Activated T-cell treated with anti-CD3 and anti-CD28 coated beads, Interleukin-2, amount 50 U/mL, for 72 hours (primary cell): ENCODE measurements at places on chromosomes 3 and 15.

DNA sequence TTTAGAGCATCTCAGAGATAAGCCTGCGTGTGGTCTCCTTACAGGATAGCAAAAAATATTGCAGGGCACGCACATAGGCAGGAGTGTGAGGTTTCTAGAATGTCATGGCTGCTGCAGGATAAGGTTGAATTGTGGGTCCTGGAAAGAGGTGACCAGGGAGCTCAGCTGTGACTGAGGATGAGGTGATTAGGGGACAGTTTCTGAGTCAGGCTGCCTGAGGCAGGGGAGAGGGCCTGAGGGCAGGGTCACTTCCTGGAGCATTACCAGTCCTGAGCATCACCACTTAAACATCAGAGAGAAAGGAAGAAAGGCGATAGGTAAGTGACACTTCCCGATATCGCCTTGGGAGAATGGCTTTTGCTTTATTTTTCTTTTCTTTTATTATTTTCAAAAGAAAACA, 813.8 kb downstream of the TUSC7 start:
- DNase-seq: no peak

- no peak for DNase-seq
Measured at GRCh38 chr3:137171834-137172603, 214.2 kb downstream of the IL20RB start.

GRCh38 chr3:194277104-194277785, 73.9 kb downstream of the CPN2 start:
- no peak for DNase-seq

DNA sequence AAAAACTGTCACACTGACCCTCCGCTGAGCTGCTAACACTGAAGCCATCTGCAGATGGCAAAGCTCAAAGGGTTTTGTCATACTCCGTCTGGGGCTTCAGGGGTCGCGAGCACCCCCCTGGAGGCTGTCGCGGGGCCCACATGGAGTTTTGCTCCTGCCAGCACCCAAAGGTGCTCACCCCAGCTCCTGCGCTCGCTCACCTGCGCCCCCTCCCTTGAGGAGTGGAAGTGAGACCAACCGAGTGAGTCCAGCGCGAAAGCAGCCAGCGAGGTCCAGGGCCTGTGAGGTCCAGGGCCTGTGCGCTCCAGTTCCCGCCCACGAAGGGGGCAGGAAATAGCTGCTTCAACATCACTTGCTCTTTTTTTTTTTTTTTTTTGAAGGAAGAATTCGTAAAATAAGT, 208.5 kb downstream of the ROBO2 start:
- no peak for DNase-seq

GRCh38 chr3:182962166-182962565, 18.2 kb downstream of the DCUN1D1 start:
- DNase-seq: no peak

- DNase-seq: no peak
Measured at GRCh38 chr3:171058058-171058457, 31.5 kb upstream of the SLC2A2 start.

- DNase-seq: no peak
Measured at GRCh38 chr15:97902140-97902780, 58.2 kb upstream of the ARRDC4 start.

DNA sequence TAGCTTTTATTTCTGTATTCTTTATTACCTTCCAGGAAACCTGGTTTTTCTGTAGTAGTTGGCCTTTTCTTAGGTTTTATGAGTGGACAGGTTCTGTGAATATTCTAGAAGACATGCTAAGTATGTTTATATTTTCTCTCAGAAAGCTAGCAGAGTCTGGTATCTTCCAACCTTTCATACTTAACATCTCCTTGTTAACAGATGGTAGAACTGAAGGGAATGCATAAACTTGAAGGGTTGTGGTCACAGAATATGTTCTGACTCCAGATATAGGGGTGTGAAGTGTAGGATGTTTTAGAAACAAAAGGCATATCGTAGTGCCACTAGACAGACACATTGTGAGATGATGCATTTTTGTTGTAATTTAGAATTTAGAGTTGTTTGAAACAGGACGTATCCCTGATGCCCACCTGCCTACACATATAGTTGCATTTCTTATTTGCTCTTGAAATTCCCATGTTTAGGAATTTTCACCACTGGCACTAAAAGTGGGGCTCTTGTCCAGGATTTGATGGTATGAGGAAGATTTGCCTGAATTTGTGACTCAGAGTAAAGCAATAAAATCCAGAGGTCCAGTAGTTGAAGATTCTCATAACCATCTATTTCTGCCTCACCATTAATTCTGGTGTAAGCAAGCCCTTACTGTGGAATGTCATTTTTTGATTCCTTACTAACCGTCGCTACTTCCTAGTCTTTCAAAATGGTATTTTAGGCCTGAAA, 274.5 kb downstream of the FEZF2 start:
- no peak for DNase-seq

GRCh38 chr3:16252988-16253387, 11.8 kb downstream of the DPH3 start:
- no peak for DNase-seq

DNA sequence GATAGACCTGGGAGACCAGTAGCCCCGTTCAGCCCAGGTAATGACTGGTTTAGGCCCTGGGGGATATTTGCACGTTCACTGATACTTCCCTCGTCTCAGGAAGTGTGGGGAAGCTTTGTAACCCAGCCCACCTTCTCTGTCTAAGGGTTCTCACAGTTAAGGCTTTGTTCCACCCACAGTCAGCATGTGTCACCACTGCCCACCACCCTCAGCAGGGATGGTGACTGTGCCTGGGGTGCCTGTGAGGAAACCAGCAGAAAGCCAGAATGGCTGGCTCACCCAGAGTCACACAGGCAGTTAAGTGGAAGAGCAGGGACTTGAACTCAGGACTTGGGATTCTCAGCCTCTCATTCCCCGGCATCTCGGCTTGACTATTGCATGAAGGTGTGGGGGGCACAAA, 5.2 kb downstream of the KBTBD13 start:
- peak; percentile 42 for DNase-seq
